Naive thymus-derived CD4-positive, alpha-beta T cell (primary cell): ENCODE measurements at places on chromosomes 2 and 18. TPM values are rescaled to one million over a fixed set of nuclear protein-coding genes. Genes with fewer than 3 reads are reported as not detected.

DNA sequence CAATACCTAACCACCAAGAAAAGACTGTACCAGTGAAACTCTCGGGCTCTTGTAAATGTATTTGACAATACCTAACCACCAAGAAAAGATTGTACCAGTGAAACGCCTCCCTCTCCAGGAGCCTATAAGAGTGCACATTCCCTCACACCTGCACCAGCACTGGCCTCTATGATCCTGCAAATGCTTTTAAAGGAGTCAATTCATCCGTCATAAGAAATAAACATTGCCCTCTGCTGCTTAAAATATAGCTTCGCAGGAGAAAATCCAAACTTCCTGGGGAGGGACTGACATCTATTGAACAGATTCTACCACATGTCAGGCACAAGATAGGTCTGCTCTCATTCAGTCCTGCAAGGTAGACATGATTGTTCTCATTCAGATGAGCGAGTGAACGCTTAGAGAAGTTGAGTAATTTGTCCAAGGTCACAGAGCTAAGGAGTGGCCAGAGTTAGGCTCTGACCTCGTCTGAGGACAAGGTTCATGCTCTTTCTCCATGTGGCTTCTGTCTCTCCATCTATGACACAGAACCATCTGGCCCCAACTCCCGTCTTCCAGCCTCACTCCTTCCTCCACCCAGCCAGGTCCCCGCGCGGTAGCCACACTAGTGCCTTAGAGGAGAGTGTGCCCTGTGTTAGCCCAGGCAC is 38.7 kb downstream of the MCFD2 start:
- no peak overlapping the region for H3K4me3 ChIP-seq
- no peaks in the 10 kb centered on the region for H3K27me3 ChIP-seq
- DNase-seq = peak; percentile 11
- no peaks in the 10 kb centered on the region for H3K36me3 ChIP-seq
- H3K4me1 ChIP-seq = no peaks in the 10 kb centered on the region

DNA sequence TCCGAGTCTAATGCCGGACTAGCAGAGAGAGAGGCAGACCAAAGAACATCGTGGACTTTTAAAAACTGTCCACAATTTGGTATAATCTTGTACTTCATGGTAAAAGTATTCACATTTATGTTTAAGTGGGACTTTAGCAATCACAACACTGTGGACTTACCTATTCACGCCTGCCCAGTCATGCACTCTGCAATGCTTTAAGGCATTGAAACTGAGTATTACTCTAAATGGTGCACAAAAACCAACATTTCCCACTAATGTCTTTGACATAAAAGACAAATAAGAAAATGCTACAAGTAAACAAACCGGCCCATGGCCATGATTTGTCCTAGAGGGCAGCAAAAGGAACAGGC is 91.3 kb downstream of the ACVR1 start:
- H3K4me3 ChIP-seq = no peak overlapping the region
- H3K27ac ChIP-seq = no peak overlapping the region
- no peak for DNase-seq
- H3K27me3 ChIP-seq = no peaks in the 10 kb centered on the region

DNA sequence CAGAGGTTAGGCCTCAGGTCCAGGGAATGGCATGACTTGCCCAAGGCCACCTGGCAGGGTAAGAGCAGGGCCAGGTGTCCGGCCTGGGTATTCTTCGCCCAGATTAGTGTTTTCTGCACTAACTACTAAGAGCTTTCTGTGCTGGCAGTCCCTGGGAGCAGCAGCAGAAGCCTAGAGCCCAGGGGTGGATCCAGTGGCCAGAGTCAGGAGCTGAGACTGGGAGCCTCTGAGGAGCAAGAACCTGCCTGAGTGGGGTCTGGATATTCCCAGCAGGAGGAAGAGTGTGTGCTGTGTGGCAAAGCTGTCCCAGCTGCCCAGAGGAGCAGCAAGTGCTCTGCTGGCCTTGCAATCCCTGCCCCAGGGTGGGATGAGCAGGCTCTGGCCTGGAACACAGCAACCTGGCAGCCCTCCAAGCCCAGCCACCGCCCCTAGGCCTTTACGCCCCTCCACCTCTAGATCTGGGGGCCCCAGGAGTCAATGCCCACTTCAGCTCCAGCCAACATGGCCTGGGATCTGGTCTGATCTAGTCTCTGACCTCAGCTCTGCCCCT is 30.7 kb upstream of the GPAT2 start:
- DNase-seq = no peak
- no peaks in the 10 kb centered on the region for H3K27me3 ChIP-seq
- no peak overlapping the region for H3K27ac ChIP-seq
- no peaks in the 10 kb centered on the region for H3K36me3 ChIP-seq

DNA sequence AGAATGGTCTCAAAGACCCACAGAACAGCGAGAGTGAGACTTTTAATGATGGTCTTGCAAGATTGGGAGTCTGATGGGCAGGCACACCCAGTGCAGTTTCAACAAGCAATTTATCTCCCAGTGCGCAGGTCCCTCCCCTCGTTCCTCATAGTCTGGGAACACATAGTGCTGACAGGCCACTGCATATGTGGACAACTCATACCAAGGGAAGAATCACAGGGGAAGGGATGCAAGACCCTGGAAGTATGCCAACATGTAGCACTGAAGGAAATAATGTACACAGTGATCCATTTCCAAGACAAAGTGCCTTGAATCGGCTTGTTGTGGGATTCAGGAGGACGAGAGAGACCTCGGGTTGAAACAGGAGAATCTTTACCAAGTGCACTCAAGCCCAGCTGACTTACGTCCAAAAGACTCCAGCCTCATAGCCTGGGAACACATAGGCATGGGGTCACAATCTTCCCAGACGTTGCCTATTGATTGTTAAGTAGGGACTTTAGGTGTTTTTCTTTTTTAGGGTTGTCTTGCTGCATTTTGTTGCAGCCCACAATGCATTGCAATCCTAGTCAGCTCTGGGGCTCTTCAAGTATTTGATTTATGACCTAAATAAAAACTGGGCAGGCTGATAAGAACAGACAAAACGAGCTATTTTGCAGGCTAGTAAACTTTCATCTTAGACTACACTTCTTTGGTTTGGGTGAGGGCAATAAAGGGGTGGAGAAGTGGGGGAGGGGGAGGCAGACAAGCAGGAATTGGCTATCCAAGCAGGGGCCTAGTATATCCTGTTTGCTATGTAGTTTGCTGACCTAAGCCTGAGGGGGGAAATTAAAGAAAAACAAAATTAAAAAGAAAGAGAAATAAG is 24.7 kb upstream of the SERPINB5 start:
- no peak overlapping the region for H3K4me3 ChIP-seq
- no peaks in the 10 kb centered on the region for H3K27me3 ChIP-seq
- no peak for DNase-seq
- no peak overlapping the region for H3K27ac ChIP-seq
- H3K4me1 ChIP-seq = no peaks in the 10 kb centered on the region
- H3K36me3 ChIP-seq = no peaks in the 10 kb centered on the region

- peaks cover 5% of the 10 kb centered on the region for H3K4me1 ChIP-seq
- H3K27ac ChIP-seq = no peak overlapping the region
- no peaks in the 10 kb centered on the region for H3K27me3 ChIP-seq
Observed at GRCh38 chr2:144310889-144311608, 208.9 kb downstream of the ZEB2 start.

DNA sequence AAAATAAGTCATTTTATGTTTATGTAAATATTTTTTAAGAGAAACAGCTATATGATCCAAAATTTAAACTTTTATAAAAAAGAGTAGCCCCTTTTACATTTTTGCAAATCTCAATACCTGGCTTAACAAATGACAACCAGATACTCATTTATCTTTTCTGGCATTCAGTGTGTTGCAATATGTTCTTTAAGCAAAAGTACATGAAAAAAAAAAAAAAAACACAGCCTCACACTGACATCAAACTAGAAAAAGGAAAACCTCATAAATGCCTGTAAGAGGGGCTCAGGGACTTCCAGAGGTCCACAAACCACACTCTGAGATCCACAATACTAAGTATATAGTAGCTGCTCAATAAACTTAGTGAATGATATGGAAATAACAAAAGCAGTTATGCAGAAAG is 21.9 kb downstream of the PPP4R3B start:
- H3K4me1 ChIP-seq = no peaks in the 10 kb centered on the region
- H3K36me3 ChIP-seq = peaks cover 23% of the 10 kb centered on the region
- H3K27me3 ChIP-seq = no peaks in the 10 kb centered on the region

GRCh38 chr2:99255491-99256318 is at the start of gene LYG2:
Gene LYG2 (minus strand): TSS chr2:99255666. CDS start chr2:99254260, 1,406 bp downstream.
- no peaks in the 10 kb centered on the region for H3K36me3 ChIP-seq
- no peak within 1 kb of the TSS for H3K4me3 ChIP-seq
- no peak for DNase-seq
- H3K27me3 ChIP-seq = no peaks in the 10 kb centered on the region

GRCh38 chr2:3470166-3470651 is 49.1 kb downstream of the ADI1 start:
- H3K27me3 ChIP-seq = no peaks in the 10 kb centered on the region
- no peak overlapping the region for H3K27ac ChIP-seq
- no peak overlapping the region for H3K4me3 ChIP-seq
- no peak for DNase-seq
- H3K36me3 ChIP-seq = peaks cover 11% of the 10 kb centered on the region
- no peaks in the 10 kb centered on the region for H3K4me1 ChIP-seq

DNA sequence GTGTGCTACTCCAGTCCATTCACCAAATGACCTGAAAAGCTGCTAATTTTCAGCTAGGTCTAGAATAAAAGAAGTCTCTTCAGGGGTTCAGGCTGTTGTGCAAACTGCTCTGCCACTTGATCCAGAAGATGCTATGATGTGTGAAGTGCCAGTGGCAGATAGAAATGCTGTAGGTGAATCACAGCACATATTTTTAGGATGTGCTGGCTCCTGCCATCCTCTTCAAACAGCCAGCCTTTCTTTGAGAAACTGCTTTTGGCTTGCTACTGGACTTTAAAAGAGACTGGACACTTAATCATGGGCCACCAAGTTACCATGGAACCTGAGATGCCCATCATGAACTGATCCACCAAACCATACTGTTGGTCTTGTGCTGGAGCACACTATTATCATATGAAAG is 322.1 kb downstream of the EN1 start:
- no peaks in the 10 kb centered on the region for H3K36me3 ChIP-seq
- H3K27me3 ChIP-seq = no peaks in the 10 kb centered on the region
- no peaks in the 10 kb centered on the region for H3K4me1 ChIP-seq
- no peak overlapping the region for H3K27ac ChIP-seq

DNA sequence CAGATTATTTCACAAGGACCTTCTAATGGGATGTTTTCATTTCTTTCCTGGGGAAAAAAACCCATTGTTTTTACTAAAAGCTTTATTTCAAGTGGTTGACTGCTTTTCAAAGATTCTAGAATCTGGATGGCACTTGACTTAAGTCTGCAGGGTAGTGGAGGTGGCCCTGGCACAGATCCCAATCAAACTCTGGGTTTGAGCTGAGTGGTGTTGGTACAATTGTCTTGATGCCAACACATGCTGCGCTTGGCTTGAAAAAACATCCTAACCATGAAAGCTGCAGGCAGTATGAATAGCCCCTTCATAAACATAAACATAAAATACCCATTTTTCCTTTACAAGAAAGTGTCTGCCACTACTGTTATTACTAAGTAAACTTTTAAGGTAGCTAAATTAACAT is 3.6 kb downstream of the PAPOLG start:
- H3K4me1 ChIP-seq = peaks cover 13% of the 10 kb centered on the region
- H3K27ac ChIP-seq = no peak overlapping the region
- no peak overlapping the region for H3K4me3 ChIP-seq
- peaks cover 17% of the 10 kb centered on the region for H3K36me3 ChIP-seq
- DNase-seq = no peak

The ATP6V1C2 gene
- polyA plus RNA-seq = not detected

DNA sequence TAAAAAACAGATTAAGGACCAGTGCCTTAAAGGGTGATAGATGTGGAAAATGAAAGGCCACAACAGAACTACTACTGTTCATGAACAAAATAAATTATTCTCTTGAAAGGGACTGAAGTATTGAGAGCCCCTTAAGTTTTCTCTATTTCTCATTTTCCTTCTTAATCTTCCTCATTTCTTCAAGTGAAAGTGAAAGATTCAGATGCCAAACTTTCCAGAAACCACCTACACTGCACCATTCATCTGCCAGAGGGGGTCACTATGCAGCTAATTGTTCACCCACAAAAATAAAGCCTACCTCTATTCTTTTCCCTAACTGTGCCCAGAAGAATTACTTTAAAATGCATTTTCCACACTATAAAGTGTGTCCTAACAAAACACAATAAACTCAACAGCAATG is 140.1 kb downstream of the NR4A2 start:
- H3K36me3 ChIP-seq = no peaks in the 10 kb centered on the region
- H3K27ac ChIP-seq = no peak overlapping the region
- no peak for DNase-seq
- H3K4me1 ChIP-seq = no peaks in the 10 kb centered on the region
- H3K27me3 ChIP-seq = no peaks in the 10 kb centered on the region

GRCh38 chr2:36322108-36322507 is 33.5 kb upstream of the CRIM1 start:
- no peak overlapping the region for H3K4me3 ChIP-seq
- DNase-seq = no peak
- H3K27ac ChIP-seq = no peak overlapping the region

The CCDC68 gene
- polyA plus RNA-seq = 0.41 TPM

DNA sequence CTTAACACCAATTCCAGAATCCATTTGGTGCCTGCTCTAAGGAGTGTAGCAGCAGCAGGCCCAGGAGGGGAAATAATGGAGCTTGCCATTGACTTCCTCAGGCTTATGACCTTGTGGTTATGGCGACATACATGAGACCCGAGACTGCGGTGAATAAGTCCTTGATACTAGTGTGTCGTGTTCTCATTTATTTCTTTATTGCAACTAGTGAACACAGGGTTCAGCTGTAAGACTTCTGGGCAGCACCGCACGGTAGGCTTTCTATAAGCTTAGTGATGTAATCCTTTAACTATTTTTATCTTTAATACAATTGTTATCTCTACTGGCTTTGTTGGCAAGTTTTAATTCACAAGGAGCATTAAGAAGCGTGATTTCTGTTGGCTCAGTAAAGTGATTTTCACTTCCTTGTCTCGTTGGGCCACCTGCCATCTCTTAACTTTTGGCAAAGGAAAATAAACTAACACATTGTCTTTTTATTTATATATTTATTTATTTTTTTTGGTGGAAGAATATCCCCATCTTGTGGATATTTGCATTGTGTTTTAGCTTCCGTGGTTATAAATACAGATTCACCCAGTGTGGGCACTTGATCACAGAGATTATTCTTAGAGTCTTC is 139.8 kb downstream of the LTBP1 start:
- no peak overlapping the region for H3K27ac ChIP-seq
- H3K4me3 ChIP-seq = no peak overlapping the region
- DNase-seq = no peak
- no peaks in the 10 kb centered on the region for H3K4me1 ChIP-seq

The PHLPP1 gene
- 0.28 TPM for polyA plus RNA-seq

DNA sequence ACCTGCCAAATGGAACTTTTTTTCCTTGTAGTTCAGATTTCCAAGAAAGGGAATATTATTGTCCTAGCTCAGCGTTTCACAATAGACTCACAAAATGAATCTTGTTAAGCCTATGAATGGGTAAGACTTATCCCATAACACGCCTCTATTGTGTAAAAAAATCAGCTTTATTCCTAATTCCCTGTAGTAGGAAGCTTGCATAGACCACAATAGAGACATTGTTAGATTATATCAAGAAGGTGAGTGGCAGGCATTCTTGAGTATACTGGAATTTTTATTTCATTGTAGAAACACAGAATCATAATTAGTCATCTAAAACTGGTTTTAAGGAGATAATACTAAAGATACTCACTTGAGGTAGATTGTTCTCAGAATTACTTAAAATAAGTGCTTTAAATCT is 46.5 kb upstream of the SLC30A6 start:
- no peaks in the 10 kb centered on the region for H3K27me3 ChIP-seq
- H3K4me1 ChIP-seq = no peaks in the 10 kb centered on the region
- H3K27ac ChIP-seq = no peak overlapping the region
- H3K36me3 ChIP-seq = peaks cover 19% of the 10 kb centered on the region
- no peak overlapping the region for H3K4me3 ChIP-seq

GRCh38 chr2:102848366-102848839 is 86.6 kb downstream of the TMEM182 start:
- no peaks in the 10 kb centered on the region for H3K36me3 ChIP-seq
- no peaks in the 10 kb centered on the region for H3K4me1 ChIP-seq
- H3K4me3 ChIP-seq = no peak overlapping the region
- no peaks in the 10 kb centered on the region for H3K27me3 ChIP-seq
- no peak for DNase-seq
